ENCODE measurements at places on chromosomes 1 and 21. TPM values are rescaled to one million over a fixed set of nuclear protein-coding genes. Genes with fewer than 3 reads are reported as not detected.

DNA sequence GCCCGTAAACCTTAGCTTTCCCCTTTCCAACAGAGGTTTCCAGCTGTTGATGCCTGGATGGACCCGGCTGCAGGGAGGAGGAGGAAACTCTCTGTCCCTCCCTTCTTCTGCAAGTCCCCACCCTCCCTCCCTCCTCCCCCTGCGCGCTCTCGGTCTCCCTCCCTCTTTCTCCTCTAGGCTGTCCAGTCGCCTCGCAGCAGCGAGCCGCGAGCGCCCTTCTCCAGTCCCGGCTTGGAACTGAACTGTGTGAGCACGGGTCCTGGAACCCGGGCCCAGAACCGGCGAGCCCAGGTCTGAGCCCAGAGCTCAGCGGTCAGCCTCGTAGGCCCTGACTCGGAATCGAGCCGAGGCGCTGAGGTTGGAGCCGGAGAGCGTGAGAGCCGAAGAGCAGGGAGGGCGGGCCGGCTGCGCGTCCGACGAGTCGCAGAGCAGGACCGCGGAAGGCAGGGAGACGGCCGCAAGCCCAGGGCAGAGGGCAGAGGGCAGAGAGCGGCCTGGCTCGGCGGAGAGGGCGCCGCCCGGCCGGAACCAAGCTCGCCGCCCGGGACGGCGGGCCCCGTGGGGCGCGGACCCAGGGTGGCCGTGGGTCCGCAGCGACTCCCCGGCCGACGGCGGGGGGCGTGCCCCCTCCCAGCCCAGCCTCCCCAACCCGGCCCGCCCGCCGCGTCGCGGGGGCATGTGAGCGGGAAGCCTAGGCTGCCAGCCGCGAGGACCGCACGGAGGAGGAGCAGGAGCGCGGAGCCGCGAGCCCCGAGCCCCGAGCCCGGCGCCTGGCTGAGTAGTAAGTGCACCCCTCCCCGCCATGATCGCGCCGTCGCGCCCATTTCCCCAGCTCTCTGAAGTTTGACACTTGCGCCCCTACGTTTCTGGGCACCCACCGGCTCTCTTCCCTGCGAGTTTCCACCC lies at the start of gene SOX13:
SOX13 (plus strand) TSS at position 185 of the 906 bp plus-strand sequence. CDS start 39,801 bp downstream, outside the sequence.
- peak within 1 kb of the TSS; percentile 98 for H3K4me3 ChIP-seq
- peaks cover 19% of the 10 kb centered on the region for H3K36me3 ChIP-seq
- H3K4me1 ChIP-seq: peaks cover 18% of the 10 kb centered on the region
- H3K27me3 ChIP-seq: no peaks in the 10 kb centered on the region

DNA sequence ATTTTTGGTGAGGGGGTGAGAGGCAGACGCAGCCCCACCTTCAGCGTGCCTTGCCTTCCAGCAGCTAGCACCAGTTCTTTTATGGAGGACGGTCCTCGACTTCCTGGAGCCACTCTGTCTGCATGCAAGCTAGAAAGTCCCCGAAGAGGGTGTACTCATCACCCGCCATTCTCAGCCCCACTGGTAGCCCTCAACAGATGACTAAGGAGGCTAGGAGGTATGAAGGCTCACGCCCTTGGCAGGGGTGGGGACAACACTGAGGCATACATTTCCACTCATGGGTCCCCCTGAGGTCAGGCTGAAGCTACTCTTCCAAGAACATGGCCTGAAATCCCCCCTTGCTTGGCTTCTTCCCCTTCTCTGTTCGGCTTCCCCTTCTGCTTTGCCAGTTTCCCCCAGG lies 8.9 kb upstream of the PTPRF start:
- no peaks in the 10 kb centered on the region for H3K27me3 ChIP-seq
- H3K27ac ChIP-seq: no peak overlapping the region
- no peaks in the 10 kb centered on the region for H3K36me3 ChIP-seq

GRCh38 chr1:23593042-23593521 lies 33.8 kb upstream of the ID3 start:
- H3K4me1 ChIP-seq: peaks cover 16% of the 10 kb centered on the region
- no peaks in the 10 kb centered on the region for H3K36me3 ChIP-seq
- no peak for DNase-seq
- no peak overlapping the region for H3K4me3 ChIP-seq
- H3K27ac ChIP-seq: no peak overlapping the region

ILDR2 gene
- total RNA-seq: 1.7 TPM

DNA sequence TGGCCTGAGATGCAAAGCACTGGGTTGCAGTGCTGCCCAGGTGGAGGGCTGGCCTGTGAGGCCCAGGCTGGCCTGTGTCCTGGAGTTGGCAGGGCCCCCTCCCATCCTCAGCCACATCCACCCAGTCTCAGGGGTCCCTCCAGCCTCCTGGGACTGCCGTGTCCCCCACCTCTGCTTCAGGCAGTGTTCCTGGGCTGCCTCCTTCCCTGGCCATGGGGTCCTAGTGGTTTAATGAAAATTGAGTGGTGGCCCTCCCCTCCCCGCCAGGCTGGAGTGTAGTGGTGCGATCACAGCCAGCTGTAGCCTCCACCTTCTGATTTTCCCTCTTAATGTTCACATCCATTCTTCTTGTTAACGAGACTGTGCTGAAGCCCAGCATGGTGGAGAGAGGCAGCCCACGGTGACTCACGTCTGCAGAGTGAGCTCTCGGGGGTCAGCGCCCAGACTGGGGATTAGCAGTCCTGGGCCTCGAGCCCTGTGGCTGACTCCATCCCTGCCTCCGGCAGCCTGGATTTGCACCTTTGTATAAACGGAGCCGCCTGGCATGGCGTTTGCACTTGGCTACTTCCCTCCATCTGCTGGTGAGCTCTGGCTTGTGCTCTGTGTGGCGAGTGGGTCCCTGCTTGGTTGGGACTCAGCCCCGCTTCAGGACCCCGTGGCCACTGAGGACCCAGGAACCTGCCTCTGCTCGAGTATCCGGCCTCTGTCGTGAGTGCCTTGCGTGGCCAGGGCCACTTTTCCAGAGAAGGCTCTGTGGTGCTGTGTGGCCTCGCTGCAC lies 6.9 kb downstream of the MIB2 start:
- no peak for DNase-seq
- H3K4me1 ChIP-seq: no peaks in the 10 kb centered on the region
- no peak overlapping the region for H3K27ac ChIP-seq
- no peak overlapping the region for H3K4me3 ChIP-seq
- H3K36me3 ChIP-seq: peaks cover 2% of the 10 kb centered on the region

ATF6 gene
- total RNA-seq: 10.4 TPM

ITSN1 gene
- total RNA-seq: 90.7 TPM

- no peaks in the 10 kb centered on the region for H3K4me1 ChIP-seq
- no peaks in the 10 kb centered on the region for H3K36me3 ChIP-seq
- H3K27me3 ChIP-seq: no peaks in the 10 kb centered on the region
- no peak for DNase-seq
Observed at GRCh38 chr21:28540514-28540913, 452.2 kb downstream of the LTN1 start.

DNA sequence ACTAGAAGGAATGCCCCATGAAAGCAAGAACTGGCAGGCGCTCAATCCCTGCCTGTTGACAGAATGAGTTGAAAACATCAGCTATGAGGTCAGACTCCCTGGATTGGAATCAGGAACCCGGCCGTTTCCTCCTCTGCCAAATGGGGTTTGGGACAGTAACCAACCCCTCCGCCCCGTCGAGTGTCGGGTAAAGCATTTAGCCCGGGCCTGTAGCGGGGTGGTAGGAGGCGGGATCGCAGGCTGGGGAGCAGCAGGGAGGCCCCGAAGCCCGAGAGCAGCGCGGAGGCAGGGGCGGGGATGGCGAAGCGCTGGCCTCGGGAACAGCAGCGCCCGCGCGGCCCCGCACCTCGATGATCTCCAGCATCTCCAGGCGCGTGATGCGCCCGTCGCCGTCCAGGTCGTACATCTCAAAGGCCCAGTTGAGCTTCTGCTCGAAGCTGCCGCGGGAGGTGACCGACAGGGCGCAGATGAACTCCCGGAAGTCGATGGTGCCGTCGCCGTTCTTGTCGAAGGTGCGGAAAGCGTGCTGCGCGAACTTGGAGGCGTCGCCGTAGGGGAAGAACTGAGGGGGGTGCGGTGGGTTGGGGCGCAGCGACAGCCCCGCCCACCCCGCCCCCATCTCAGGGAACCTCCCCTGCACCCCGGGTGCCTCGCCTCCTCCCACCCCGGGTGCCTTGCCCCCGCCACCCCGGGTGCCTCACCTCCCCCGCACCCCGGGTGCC lies 7.5 kb downstream of the HPCAL4 start:
- H3K27me3 ChIP-seq: peaks cover 87% of the 10 kb centered on the region
- no peaks in the 10 kb centered on the region for H3K36me3 ChIP-seq
- peak; percentile 50 for DNase-seq

SYT11 gene
- total RNA-seq: 0.28 TPM

CHRNB2 gene
- total RNA-seq: 1.8 TPM

PTGER3 gene
- total RNA-seq: 0.26 TPM

SPATA6 gene
- 8.0 TPM for total RNA-seq

CDC20 gene
- total RNA-seq: 251 TPM

ENAH gene
- total RNA-seq: 285 TPM

GRCh38 chr1:226575436-226575720 lies 26.8 kb downstream of the STUM start:
- no peaks in the 10 kb centered on the region for H3K27me3 ChIP-seq
- no peaks in the 10 kb centered on the region for H3K36me3 ChIP-seq
- H3K4me1 ChIP-seq: no peaks in the 10 kb centered on the region
- no peak for DNase-seq

LRRC3 gene
- 2.6 TPM for total RNA-seq

GRCh38 chr21:34227386-34227852 lies 136.4 kb upstream of the KCNE2 start:
- H3K27me3 ChIP-seq: no peaks in the 10 kb centered on the region
- H3K4me1 ChIP-seq: 0 out of 2 replicates have a peak, but pooled peaks cover 2% of the 10 kb centered on the region
- H3K4me3 ChIP-seq: no peak overlapping the region

DNA sequence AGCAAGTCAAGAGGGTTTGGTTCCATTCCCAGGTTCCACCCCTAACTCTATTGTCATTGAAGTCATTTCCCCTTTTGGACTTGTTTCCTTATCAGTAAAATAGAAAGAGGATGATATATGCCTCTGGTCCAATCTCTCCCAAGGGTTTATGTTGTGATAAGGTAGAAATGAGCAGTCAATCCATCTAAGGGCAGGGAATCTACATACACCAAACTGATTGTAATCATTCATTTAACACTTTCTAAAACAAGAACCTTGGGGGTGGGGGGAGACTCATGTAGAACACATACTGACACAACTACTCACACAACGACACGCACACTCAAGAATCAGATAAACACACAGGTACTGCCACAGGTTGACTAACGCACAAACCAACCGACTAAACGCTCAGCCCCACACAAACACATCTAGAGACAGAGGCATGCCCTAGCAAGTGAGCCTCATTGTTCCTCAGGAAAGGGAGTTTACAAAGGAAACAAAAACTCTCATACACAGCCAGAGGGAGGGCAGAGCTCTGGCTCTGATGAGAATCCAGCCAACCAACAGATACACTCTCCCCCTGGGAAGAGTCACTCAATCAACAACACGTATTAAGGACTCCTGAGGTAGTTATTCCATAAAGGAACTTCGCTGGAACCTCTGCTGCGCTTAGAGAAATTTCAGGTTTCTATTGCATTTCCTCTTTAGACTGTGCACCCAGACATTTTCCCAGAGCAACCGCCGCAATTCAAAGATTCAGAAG lies 1.0 kb downstream of the F11R start:
- H3K4me1 ChIP-seq: peaks cover 13% of the 10 kb centered on the region
- H3K4me3 ChIP-seq: peak overlapping the region; percentile 96
- peaks cover 16% of the 10 kb centered on the region for H3K36me3 ChIP-seq
- no peak for DNase-seq
- no peaks in the 10 kb centered on the region for H3K27me3 ChIP-seq

KCNQ4 gene
- 1.4 TPM for total RNA-seq

- no peaks in the 10 kb centered on the region for H3K4me1 ChIP-seq
- no peaks in the 10 kb centered on the region for H3K27me3 ChIP-seq
- no peak overlapping the region for H3K4me3 ChIP-seq
- no peak overlapping the region for H3K27ac ChIP-seq
- peaks cover 15% of the 10 kb centered on the region for H3K36me3 ChIP-seq
Observed at GRCh38 chr1:59323879-59324278, 27.0 kb downstream of the FGGY start.

KCNE2 gene
- not detected for total RNA-seq

NR1I3 gene
- not detected for total RNA-seq

KRTAP11-1 gene
- not detected for total RNA-seq

DNA sequence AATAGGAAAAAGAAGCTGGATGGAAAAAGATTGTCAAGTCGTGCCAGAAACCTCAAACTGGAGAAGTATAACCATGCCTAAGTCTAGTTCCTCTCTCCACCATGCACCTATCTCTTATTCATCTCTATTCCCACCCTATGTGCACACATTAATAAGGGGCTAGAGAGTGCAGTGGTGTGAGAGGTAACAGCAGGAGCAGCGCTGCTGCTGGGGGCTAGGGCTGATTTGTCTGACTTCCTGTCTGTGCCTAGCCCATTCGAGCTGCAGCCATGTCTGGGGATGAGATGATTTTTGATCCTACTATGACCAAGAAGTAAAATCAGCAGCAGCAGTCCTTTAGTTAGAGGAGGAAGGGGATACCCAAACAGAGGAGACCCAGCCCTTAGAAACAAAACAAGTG lies 43.0 kb downstream of the TRIM33 start:
- DNase-seq: no peak
- H3K36me3 ChIP-seq: peaks cover 5% of the 10 kb centered on the region
- H3K27ac ChIP-seq: no peak overlapping the region
- no peaks in the 10 kb centered on the region for H3K4me1 ChIP-seq
- H3K4me3 ChIP-seq: no peak overlapping the region
- H3K27me3 ChIP-seq: no peaks in the 10 kb centered on the region

OPRD1 gene
- 1.8 TPM for total RNA-seq

DNA sequence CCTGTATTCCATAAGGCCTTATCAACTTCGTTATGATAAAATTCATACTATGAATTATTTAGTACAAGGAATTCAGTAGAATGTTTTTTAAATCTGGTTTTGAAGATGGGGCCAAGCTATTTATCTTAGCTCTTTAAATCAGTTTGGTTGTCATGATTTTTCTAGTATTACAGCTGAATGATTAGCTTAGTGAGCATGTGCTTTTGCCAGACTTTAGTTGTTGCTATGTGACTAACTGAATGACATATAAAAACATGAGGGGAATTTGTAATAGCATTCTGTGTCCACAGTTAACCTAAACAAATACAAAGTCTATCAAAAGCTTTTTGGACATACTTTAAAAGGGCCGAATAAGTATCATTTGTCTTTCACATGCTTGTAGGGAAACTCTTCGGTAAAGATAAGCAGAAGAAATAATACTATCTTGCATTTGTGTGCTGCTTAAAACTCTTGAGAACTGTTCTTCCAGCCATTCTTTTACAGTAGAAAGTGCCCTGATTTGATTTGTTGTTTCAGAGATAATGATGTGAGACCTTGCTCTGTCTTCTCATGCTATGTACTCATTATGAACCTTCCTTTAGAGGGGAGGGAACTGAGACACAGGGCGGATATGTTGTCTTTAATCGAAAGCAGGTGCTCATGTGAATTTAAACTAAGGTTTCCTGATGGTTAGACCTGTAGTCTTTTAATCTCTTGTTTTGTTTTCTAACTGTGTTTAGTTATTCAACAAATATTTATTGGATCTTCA lies 18.8 kb downstream of the NEK7 start:
- H3K27me3 ChIP-seq: no peaks in the 10 kb centered on the region
- H3K4me1 ChIP-seq: no peaks in the 10 kb centered on the region
- no peak overlapping the region for H3K4me3 ChIP-seq
- no peak for DNase-seq

CFHR5 gene
- not detected for total RNA-seq

DNA sequence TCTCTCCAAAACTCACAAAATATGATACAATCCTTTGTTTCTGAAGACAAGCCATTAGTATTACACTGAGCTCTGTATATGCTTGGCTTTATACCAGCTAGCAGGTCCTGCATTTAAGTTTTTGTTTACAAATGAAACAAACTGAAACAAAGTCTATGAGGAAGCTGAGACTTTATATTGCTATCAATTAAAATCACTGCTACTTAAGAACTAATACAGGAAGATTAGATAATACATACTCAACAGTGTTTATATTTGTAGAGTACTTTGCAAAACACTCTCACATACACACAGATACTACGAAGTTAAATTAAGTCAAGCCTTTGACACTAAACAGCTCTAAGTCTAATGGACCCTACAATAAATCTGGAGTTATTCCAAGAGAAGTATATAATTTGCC lies 247.4 kb downstream of the CRB1 start:
- DNase-seq: no peak
- no peaks in the 10 kb centered on the region for H3K4me1 ChIP-seq
- no peak overlapping the region for H3K27ac ChIP-seq

All from H9 (cell line).